ENCODE measurements at places on chromosomes 13 and 19.

- no peak for DNase-seq
Observed at GRCh38 chr19:58042495-58043340, 8.9 kb downstream of the ZSCAN1 start.

- DNase-seq, result no peak
Observed at GRCh38 chr19:30091856-30092255, 149.8 kb downstream of the URI1 start.

- no peak for DNase-seq
Observed at GRCh38 chr19:45780448-45781213, 1.7 kb downstream of the DMPK start.

GRCh38 chr19:28416245-28416644 is 796.7 kb downstream of the UQCRFS1 start:
- no peak for DNase-seq

- DNase-seq, result no peak
Observed at GRCh38 chr13:66462187-66462586, 767.9 kb downstream of the PCDH9 start.

DNA sequence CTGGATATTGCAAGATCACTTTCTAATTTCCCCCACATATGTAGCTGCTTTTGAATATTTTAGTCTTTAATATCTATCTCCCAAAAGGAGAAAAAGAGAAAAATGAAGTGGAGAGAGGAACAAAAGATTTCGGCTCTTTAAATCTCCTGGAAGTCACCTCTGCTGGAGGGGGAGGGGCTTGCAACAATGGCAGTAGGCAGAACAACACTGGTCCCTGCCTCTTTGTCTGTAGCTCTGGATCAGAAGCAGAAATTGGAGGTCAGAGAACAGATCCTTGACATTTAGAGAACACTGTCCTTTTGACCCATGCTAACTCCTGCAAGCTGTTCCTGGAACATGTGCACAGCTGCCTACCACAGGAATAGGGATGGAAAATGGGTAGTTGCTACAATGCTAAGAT is 86.7 kb upstream of the GPR12 start:
- DNase-seq, result no peak

- no peak for DNase-seq
Observed at GRCh38 chr13:26943748-26944147, 183.2 kb upstream of the GPR12 start.

- DNase-seq, result no peak
Observed at GRCh38 chr13:67713571-67713970, 483.4 kb upstream of the PCDH9 start.

DNA sequence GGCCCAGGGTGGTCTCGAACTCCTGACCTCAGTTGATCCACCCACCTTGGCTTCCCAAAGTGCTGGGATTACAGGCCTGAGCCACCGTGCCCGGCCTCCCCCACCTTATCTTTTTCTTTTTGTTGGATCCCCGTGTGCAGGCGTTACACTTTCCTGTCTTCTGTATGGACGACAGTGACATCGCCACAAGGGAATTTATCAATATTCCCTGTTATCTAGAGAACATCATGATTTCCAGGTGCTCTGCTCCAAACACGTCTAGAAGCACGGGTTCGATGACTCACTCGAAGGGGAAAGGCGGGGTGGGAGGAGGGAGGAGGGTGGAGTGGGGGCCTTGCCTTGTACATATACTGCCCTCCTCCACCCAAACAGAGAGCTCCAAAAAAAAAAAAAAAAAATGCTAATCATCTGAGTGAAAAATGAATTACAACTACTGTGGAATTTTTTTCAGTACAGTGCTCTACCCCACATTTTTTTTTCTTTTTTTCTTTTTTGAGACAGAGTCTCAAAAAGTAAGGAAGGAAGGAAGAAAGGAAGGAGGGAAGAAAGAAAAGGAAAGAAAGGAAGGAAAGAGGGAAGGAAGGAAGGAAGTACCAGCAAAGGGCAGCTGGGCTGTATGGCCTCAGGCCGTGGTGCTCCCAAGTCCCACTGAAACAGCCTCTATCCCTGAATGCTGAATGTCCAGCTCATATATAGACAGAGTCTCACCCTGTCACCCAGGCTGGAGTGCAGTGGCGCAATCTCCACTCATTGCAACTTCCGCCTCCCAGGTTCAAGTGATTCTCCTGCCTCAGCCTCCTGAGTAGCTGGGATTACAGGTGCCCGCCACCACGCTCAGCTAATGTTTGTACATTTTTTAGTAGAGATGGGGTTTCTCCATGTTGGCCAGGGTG is 36.8 kb downstream of the INSR start:
- no peak for DNase-seq

DNA sequence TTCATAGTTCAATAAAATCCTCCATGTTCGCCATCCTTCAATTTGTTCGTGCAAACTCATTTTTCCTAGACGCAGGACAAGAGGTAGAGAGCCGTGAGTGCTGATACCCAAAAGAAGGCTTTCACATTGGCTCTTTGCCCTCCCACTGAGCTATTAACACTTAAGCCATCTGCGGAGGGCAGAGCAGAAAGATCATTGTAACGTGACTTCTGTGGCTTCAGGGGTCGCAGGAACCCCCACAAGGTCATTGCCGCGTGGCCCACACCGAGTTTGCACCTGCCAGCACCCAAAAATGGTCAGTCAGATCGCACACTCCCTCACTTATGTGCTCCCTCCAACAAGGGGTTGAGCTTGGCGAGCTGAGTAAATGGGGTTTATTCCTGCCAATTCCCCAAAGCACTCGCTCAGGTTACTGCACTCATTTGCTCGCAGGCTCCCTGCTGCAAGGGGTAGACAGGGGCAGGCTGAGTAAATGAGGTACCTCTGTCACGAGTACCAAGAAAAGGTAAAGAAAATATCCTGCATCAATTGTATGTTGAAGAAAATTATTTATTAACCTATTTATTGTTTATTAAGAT is 144.1 kb downstream of the PRR20E start:
- no peak for DNase-seq

DNA sequence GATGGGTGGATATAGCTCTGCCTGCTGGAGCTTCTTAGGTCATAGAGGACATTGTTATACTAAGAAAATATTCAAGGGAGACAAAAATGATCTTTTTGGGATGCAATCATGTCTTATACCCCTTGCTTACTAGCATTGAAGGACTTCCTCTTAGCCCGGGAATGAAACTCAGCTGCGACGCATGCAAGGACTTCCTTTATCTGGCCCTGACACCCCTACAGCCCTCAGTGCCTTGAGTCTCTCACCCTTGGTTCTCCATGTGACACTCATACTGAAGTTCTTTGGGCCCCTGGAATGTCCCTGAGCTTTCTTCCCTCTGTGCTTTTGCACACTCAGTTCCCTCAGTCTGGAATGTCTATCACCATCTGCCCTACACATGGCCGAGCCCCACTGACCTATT is 72.5 kb upstream of the MTIF3 start:
- no peak for DNase-seq

- DNase-seq, result peak; percentile 38
Observed at GRCh38 chr19:10000171-10000826, 10.0 kb downstream of the COL5A3 start.

DNA sequence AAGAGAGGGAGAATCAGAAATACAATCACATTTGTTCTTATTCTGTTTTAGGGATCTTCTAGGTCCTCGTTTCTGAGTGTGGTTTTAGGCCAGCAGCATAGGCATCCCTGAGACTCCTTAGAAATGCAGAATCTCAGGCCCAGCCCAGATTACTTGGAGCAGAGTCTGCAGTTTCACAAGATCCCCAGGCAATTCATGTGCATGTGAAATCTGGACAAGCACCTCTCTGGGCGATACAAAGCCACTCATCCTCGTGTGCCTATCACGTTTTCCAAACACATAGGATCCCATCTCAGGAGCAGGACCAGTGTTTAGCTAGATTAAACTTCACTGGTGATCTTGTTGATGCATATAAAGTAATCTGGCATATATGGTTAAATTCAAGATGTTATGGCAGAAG is 87.2 kb downstream of the KL start:
- no peak for DNase-seq

DNA sequence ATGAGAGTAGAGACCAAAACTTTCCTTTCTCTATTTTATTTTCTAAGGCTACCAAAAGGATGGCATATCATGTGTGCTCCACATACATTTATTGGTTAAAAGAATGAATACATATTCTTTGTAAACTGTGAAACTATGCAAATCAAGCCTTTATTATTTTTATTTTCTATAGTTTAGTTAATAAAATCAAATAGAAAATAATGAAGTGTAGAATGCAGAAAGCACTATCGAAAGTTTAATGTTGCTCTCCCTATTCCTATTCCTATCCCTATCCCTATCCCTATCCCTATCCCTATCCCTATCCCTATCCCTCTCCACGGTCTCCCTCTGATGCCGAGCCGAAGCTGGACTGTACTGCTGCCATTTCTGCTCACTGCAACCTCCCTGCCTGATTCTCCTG is 60.3 kb downstream of the ZNF100 start:
- DNase-seq, result no peak

DNA sequence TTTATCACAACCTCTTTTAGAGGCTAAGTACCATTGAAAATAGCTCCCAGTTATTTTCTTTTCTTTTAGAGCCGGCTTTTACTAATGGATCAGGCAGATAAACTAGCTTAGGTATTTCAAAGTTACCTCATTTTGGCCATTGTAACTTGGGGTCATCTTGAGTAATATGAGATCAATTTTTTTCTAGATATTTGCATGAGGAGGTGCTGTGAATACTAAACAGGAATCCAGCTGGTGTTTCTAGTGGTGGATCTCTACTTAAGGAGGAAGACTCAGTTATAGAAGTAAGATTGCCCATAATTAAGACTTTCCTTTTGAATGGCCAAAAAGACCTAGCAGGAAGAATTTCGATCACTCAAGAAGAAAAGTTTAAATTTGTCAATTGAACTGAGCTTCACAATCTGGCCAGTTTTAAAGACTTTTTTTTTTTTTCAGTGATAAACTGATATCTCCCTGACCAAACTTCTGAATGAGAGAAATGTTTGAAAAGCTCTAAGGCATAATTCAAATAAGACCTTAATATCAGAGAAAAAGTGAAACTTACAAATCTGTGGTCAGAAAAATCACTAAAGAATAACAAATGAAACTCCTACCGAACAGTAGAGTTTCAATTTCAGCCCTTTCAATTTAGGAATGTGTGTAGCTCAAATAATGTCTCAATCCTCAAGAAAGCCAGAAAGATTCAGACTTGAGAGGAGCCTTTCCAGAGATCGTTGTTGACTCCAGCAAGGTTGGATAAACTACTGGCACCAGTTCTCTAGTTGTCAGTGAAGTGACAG is 11.6 kb upstream of the NAA16 start:
- DNase-seq, result no peak

DNA sequence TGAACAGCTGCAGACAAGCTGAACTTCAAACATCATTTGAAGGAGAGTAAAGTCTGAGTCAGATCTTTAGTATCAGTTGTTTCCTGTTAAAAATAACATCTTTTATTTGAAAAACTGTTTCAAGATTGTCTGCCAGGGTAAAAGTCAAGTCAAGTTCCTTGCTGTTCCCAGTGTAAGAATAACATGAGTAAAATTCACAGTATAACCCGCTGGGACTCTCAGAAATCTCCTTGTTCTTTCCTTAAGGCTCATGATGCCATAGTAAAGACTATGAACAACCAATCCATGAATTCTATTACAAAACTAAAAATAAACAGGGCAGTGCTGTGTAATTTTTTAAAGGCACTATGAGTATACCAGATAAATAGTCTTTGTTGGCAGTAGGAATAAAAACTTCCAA is 112.9 kb downstream of the IRS2 start:
- DNase-seq, result no peak

GRCh38 chr13:94588541-94588940 is 7.4 kb downstream of the TGDS start:
- DNase-seq, result no peak

- no peak for DNase-seq
Observed at GRCh38 chr19:51119611-51120010, 5.1 kb upstream of the SIGLEC9 start.

DNA sequence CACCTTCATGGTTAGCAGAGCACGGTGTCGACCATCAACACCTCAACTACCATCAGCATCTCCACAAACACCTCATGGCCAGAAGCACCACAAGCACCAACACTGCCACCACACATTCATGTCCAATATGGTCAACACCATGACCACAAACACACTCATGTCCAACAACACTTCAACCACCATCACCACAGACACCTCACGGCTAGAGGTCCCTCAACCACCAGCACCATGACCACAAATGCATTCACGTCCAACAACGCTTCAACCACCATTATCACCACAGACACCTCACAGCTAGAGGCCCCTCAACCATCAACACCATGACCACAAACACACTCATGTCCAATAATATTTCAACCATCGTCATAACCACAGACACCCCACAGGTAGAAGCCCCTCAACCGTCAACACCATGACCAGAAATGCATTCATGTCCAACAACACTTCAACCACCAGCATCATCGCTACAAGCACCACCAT is 10.2 kb downstream of the TRAPPC5 start:
- no peak for DNase-seq

GRCh38 chr19:31283701-31284100 is 65.5 kb downstream of the TSHZ3 start:
- no peak for DNase-seq

DNA sequence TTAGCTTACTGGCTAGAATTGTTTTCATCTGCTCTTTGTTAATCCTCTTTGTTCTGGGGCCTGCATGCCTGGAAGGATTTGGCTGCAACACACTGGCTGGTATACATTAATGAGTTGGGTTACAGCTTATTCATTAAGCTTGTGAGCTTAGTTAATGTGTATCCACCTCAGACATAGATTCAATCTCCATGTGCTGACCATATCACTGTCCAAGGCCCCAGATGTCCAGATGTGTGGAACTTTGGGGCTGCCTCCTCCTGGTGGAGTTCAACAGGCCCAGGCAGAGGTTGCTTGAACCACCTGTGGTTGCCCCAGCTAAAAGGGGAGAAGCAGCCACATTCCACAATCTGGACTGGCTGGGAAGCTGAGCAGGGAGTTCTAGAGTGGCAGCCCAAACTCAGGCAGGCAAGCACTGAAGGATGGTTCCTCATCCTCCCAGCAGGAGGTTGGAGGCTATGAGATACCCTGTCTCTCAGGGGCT is 5.4 kb downstream of the DIAPH3 start:
- DNase-seq, result no peak

DNA sequence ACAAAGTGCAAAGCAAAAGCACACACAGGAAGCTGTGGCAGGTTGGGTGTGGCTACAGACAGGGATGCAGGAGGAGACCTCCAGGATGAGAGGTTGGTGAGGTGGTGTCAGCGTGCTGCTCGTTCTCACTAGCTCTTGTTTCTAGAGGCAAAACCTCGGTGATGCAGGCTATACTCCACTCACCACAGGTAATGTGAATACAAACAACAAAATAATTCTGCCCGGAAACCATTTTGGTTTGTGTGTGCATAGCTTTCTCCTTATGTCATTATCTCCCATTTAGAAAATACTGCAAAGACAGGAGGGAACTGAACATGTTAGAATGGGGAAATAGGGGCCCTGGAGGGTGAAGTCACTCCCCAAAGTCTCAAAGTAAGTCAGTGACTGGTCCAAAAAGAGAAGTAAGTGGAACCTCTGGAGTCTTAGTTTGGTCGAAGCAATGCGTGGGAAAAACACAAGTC is 9.4 kb downstream of the LCP1 start:
- peak; percentile 44 for DNase-seq

- DNase-seq, result peak; percentile 99
Observed at GRCh38 chr19:6373096-6373812, 660 bp downstream of the ALKBH7 start.
